ENCODE measurements at places on chromosomes 6 and 20. TPM values are rescaled to one million over a fixed set of nuclear protein-coding genes. Genes with fewer than 3 reads are reported as not detected.

GRCh38 chr6:158303210-158303731 lies 9.0 kb upstream of the TULP4 start:
- no peak for DNase-seq

- peak; percentile 58 for DNase-seq
These were observed 58.4 kb downstream of the EZR start for GRCh38 chr6:158760618-158761250.

- DNase-seq, result no peak
These were observed 3.1 kb downstream of the CPXM1 start for GRCh38 chr20:2797136-2797983.

GRCh38 chr20:36808317-36809257 lies 35.0 kb upstream of the DSN1 start:
- peak; percentile 37 for DNase-seq

DNA sequence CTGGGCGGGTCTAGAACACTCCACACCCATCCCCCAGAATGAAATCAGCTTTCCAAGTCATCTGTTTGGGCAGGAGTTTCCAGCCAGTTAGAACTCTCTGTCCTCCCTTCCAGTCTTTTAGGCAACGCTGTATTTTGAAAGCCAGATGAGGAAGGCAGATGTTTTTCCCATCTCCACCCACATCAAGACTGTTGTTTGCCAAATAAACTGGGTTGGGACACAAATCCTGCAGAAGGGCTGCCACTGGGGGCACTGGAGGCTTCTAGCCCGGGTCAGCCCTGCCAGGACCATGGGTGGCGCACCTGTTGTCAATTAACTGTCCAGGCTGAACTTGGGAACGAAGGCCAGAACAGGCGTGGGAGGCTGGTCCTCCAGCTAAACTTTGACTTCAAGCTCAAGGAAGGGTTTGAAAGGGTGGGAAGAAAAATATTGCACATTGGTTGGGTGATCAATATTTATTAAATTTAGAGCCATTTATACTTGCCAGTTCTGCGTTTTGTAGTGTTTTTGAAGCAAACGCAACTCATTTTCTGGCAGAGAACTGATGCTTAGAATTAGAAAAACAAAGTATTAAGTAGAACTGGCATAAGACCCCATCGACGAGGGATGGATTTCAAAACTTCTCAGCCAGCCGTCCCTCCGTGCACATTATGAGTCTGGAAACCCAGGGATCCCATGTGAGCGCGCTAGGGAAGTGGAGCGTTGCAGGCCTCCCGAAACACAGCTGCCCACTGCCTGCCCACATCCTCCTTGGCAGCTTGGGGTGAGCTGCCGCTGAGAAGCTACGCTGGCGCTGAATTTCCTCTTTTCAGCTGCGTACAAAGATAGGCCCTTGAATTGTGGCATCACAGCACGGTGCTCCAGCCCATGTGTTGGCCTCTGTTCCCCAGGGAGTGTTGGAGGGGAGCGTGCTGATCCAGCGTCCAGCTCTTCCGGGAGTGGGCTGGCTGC lies 297.4 kb downstream of the QKI start:
- DNase-seq, result peak; percentile 30

- no peak for DNase-seq
These were observed 182.0 kb downstream of the PHF3 start for GRCh38 chr6:63817492-63818050.

GRCh38 chr6:135738636-135739035 lies 112.9 kb upstream of the PDE7B start:
- no peak for DNase-seq

- DNase-seq, result no peak
These were observed 49.2 kb downstream of the FRK start for GRCh38 chr6:116011520-116011919.

GRCh38 chr6:106254636-106255035 lies 70.9 kb downstream of the ATG5 start:
- DNase-seq, result peak; percentile 28

- DNase-seq, result peak; percentile 7
These were observed 865 bp downstream of the STK38 start for GRCh38 chr6:36546308-36546919.

Gene EEF1A2
- total RNA-seq, result 1.3 TPM

Gene TMEM14B
- total RNA-seq, result 196 TPM

Gene PSMB9
- total RNA-seq, result 31.0 TPM

Gene MAPK13
- 34.7 TPM for total RNA-seq
